ENCODE measurements at places on chromosomes 11 and 22.

DNA sequence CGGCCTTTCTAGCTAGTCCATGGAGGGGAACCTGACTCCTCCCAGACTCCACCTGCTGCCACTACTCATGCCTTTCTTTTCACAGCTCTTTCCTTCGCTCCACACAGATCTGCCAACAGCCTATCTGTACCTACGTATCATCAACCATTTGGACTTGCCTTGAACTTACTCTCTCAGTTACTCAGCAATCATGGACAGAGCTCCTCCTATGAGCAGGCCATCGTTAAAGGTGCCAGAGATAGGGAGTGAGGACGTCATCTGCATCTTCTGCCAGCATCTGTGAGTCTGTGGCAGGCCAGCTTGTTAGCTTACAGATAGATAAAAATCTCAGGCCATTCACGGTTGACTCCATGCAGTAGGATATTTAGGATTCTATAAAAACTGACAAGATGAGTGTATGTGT lies 162.9 kb upstream of the ZBED5 start:
- DNase-seq, result no peak

GRCh38 chr11:2321311-2321683 lies 19.5 kb downstream of the TSPAN32 start:
- no peak for DNase-seq

DNA sequence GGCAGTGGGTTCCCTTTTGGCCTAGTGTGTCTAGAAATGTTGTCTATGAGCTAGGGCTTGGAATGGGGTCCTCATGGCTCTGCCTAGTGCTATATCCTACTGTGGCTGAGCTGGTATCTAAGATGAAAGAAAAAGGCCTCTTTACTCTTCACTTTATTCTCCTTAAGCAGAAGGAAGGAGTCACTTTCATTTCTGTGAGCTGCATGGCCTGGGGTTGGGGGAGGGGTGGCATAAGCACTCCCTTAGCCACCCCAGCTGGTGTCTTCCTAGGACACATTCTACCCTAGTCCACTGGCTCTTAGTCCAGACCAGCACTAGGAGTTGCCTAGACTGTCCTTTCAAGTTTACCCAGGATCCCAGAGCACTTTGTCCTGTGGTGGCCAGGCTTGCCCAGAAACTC lies 1148.9 kb upstream of the CNTN5 start:
- no peak for DNase-seq

DNA sequence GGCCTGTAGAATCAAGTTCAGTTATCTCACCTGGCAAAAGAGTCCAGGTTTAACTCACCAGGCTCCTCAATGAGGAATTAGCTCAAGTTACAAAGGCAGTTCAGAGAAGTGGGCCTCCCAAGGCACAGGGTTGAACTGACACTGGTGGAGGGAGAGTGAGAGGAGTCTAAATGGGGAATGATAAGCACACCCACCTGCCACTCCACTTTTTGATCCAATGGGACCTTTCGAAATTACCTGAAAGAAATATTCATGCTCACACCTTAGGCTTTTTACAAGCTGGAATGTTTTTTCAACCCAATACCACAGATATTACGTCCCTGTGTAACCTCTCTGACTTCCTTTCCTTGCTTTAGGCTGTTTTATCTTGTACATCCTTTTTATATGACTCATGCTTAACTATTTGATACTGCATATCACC lies 642.7 kb upstream of the TENM4 start:
- no peak for DNase-seq

DNA sequence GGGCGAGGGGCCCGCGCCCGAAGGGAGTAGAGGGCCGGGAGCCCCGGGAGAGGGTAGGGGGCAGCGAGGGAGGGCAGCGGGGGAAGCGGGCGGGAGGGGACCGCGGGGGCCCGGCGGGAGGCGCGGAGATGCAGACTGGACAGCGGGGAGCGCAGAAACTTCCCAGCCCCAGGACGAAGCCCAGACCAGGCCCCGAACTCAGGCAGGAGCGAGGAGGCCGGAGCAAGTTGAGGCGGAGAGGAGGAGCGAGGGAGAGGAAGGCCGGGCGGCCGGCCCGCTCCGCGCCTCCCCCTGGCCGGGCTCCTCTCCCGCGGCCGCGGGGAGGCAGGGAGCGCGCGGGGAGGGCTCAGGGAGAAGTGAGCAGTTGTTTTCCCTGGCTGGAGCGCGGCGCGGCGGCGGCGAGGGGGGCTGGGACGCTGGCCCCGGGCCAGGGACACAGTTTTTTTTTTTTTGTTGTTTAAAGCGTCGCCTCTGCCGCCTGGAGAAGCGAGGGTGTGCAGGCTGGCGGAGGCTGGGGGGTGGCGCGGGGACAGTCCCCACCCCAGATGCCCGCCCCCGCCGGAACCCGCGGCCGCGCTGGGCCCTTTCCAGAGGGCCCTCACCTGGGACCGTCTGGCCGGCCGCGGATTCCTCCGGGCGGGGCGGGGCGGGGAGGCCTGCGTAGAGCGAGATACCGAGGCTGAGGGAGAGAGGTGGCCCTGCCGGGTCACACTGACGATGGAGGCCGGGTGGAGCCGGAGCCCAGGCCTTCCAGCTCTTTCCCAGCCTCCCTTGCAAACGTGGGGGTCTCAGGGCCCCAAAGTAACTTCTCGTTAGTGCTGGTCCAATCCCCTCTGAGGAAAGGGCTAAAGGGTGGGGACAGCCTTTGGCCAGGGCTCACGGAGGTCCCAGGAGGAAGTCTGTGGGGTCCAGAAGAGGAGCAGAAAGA lies at the start of gene LTBP3:
TSS of gene LTBP3 (minus strand) at position 358 of the 928 bp plus-strand sequence. CDS start 400 bp downstream, outside the sequence.
- DNase-seq, result peak; percentile 63

Data from suppressor macrophage treated with lipopolysaccharide for 1 hour (primary cell).